T-cell (primary cell): ENCODE measurements at places on chromosomes 1 and 21. TPM values are rescaled to one million over a fixed set of nuclear protein-coding genes. Genes with fewer than 3 reads are reported as not detected.

DNA sequence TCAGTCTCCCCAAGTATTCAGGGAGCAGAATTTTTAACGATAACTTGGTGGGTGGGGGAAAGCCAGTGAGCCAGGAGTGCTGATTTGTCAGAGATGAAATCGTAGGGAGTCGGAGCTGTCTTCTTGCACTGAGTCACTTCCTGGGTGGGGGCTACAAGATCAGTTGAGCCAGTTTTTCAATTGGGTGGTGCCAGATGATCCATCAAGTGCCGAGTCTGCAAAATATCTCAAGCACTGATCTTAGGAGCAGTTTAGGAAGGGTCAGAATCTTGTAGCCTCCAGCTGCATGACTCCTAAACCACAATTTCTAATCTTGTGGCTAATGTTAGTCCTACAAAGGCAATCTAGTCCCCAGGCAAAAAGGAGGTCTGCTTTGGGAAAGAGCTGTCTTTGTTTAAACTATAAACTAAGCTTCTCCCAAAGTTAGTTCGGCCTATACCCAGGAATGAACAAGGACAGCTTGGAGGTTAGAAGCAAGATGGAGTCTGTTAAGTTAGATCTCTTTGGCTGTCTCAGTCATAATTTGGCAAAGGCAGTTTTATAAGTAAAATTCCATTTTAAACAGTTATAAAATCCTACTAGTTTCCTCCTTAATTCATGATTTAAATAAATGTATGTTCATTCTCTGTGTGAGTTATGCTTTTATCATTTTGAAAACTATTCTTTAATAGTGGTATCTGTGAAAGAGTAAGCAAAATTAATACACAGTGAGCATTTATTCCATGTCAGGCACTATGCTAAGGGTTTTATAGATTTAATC lies 51.7 kb downstream of the SLC16A1 start:
- no peak for DNase-seq

- no peak for DNase-seq
These were observed 398.7 kb downstream of the BRINP2 start for GRCh38 chr1:177569476-177569875.

GRCh38 chr1:234997201-234997895 lies 131.3 kb downstream of the TOMM20 start:
- DNase-seq: no peak

GRCh38 chr1:28537457-28538199 lies 15.3 kb upstream of the TRNAU1AP start:
- no peak for DNase-seq

GRCh38 chr1:28551381-28551780 lies 1.5 kb upstream of the TRNAU1AP start:
- DNase-seq: no peak

The CD5L gene
- total RNA-seq: not detected

DNA sequence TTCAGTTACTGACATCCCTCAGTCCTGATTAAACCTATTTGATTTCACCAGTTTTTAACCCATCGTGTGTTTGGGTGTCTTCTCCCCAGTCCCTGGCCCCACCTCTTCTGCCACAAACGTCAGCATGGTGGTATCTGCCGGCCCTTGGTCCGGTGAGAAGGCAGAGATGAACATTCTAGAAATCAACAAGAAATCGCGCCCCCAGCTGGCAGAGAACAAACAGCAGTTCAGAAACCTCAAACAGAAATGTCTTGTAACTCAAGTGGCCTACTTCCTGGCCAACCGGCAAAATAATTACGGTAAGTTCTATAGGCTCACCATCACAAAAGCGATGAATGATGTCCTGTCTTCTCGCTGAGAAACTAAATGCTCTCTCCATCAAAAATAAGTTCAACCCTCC lies 28.7 kb downstream of the NBPF3 start:
- no peak for DNase-seq

- no peak for DNase-seq
These were observed 49.5 kb upstream of the IFFO2 start for GRCh38 chr1:19006000-19006399.

The BNIPL gene
- 2.2 TPM for total RNA-seq

- no peak for DNase-seq
These were observed 1.5 kb upstream of the KCNH1 start for GRCh38 chr1:211135342-211135950.

GRCh38 chr1:101323535-101323934 lies 86.7 kb downstream of the S1PR1 start:
- DNase-seq: no peak

DNA sequence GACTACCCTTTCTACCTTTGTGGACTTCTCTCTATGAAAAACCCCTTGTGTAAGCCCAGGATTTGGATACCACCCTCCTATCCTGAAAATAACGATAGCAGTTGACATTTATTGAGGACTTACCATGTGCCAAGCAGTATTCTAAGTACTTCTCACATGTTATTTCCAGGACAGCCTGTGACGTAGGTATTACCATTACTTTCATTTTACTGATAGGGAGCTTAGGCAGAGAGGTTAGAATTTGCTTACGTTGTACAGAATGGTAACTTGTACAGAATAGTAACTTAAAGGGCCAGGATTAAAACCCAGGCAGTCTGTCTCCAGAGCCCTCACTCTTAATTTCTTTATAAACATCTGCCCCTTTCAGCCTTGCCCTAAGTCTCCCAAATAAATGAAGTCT lies 138.3 kb downstream of the NTMT2 start:
- DNase-seq: no peak

The C2CD4D gene
- 0.85 TPM for total RNA-seq

- DNase-seq: no peak
These were observed 12.0 kb upstream of the PLA2G5 start for GRCh38 chr1:20057886-20058420.

- no peak for DNase-seq
These were observed 1.9 kb upstream of the DYRK1A start for GRCh38 chr21:37364722-37365121.

DNA sequence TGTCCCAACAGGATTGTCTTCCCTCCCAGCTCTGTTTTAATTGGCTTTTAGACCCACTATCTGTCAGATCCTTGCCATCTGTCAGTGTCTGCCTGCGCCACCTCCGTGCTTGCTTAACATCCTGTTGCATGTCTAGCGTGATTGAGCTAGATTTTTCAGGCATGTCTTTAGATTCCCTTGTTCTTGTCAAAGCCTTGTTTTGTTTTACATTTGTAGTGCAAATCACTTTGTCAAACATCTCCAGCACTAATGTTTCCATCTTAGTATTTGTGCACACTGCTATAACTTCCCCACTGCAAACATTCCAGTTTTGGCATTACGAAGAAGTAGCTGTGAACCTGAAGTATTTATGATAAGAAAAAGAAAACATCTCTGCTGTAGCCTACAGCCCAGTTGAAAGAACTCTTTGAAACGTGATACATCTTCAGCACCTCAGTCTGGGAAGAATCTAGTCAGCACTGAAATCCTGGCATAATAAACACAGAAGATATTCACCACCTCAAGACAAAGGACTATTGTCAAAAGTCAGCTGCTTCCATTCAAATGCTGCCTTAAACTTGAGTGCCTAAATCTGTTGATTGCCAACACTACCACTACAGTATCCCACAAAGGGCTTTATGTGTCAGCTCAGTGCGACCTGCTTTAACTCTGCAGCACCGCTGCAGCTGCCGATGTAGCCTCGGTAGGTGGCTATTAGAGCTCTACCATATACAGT lies 105.0 kb downstream of the FNBP1L start:
- no peak for DNase-seq

GRCh38 chr1:78688697-78689096 lies 39.1 kb downstream of the IFI44 start:
- no peak for DNase-seq

DNA sequence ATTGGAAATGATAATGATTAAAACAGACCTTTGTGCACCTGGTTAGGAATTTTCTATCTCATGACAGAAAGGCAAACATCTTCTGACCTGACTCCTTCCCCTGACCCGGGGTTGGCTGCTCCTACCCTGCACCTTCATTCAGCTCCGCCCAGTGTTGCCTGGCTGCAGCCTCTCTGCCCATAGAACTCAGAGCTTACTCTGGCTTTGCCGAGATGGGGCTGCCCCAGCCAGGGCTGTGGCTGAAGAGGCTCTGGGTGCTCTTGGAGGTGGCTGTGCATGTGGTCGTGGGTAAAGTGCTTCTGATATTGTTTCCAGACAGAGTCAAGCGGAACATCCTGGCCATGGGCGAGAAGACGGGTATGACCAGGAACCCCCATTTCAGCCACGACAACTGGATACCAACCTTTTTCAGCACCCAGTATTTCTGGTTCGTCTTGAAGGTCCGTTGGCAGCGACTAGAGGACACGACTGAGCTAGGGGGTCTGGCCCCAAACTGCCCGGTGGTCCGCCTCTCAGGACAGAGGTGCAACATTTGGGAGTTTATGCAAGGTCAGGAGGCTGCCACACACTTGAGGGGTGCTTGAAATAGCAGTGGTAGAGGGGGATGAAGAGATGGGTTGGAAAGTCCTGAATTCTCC lies at the start of gene DIO1:
DIO1 (plus strand) TSS at position 189 of the 638 bp plus-strand sequence; CDS start at position 213, 24 bp downstream.
- DNase-seq: no peak

GRCh38 chr1:33338440-33339211 lies 17.7 kb upstream of the A3GALT2 start:
- no peak for DNase-seq

DNA sequence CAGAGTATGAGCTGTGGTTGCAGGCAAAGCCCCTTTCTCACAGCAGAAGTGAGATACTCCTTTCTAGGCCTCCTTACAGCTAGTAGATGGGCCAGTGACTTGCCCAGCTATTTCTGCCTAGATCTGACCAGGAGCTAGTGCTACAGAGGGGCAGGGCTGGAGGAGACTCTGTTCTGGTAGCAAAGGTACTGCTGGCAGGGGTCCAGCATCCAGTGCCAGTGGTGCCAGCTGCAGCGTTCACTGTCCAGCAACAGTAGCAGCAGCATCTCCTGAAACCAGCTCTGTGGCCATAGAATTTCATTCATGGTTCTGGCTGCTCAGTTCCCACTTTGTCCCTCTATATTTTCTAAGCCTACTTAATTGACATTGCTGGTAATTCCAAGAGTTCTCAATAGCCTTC lies 62.5 kb upstream of the CNN3 start:
- no peak for DNase-seq

GRCh38 chr1:172498857-172499256 lies 34.1 kb upstream of the SUCO start:
- no peak for DNase-seq

The FBLIM1 gene
- total RNA-seq: 0.54 TPM

- DNase-seq: no peak
These were observed 370.0 kb upstream of the C1orf174 start for GRCh38 chr1:4269952-4270570.
